Pancreas (tissue), 10 donors: ENCODE measurements at places on chromosomes 7 and 10. TPM values are rescaled to one million over a fixed set of nuclear protein-coding genes. Genes with fewer than 3 reads are reported as not detected.

DNA sequence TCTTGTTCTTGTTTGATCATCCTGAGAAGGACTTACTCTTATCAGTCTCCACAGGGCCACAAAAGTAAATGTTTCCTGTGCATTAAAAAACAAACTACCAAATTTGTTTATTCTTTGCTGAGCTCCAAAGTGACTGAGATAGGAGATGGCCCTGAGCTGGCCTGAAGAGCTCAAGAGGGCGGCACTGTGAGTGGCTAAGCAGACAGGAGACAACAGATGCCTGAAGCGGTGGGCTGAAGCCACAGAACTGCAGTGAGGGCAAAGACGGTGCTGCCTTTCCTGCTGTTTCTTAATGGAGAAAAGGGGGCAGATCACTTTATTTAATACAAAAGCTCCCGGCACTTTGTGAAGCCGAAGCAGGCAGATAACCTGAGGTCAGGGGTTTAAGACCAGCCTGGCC is 379.6 kb downstream of the ARL4A start:
- H3K4me3 ChIP-seq, result no peak overlapping the region
- no peak for DNase-seq
- H3K36me3 ChIP-seq, result no peaks in the 10 kb centered on the region
- H3K27me3 ChIP-seq, result no peaks in the 10 kb centered on the region

DNA sequence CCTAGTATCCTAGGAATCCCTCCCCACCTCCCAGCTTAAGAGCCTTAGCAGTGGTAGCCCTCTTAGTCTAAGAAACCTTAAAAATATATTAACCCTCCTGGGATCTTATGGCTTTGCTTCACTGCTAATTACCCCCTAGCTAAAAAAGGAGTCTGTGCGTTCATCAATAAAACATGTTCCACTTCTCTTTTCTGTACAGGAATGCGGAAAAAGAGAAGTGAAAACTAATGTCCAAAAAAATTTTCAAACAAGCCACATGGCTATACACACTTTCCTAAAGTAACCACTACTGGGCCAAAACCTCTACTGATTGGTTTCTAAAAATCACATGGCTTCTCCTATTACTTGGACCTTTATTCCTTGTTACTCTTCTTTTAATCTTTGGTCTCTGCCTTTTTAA is 667.1 kb upstream of the LRRTM3 start:
- no peak for DNase-seq
- no peaks in the 10 kb centered on the region for H3K27me3 ChIP-seq
- no peak overlapping the region for H3K4me3 ChIP-seq

- H3K36me3 ChIP-seq, result no peaks in the 10 kb centered on the region
- no peak for DNase-seq
- peaks cover 19% of the 10 kb centered on the region for H3K4me1 ChIP-seq
- no peaks in the 10 kb centered on the region for H3K27me3 ChIP-seq
Measured at GRCh38 chr10:113129117-113129516, 179.1 kb downstream of the TCF7L2 start.

- H3K36me3 ChIP-seq, result no peaks in the 10 kb centered on the region
- H3K4me1 ChIP-seq, result no peaks in the 10 kb centered on the region
- no peaks in the 10 kb centered on the region for H3K27me3 ChIP-seq
- no peak overlapping the region for H3K27ac ChIP-seq
Measured at GRCh38 chr7:111676811-111677210, 114.5 kb upstream of the IMMP2L start.

DNA sequence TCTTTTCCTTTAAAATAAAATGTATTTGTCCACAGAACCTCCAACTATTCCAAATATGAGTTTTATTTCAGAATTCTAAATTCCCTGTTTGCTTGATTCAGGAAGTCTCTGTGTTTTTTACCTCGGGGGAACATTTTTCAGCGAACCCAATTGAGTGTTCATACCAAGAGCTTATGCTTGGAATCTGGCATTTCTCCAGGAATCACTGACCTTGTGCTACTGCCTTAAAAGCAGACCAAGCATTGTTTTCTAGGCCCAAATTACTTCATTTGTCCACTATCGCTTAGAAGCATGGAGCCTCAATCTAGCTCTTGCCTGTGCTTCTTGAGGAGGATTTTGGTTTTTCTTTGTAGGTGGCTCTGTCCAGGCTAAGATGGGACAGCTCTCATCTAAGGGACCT is 59.4 kb downstream of the EBLN1 start:
- no peak for DNase-seq
- H3K36me3 ChIP-seq, result no peaks in the 10 kb centered on the region
- no peaks in the 10 kb centered on the region for H3K27me3 ChIP-seq
- no peak overlapping the region for H3K27ac ChIP-seq
- no peaks in the 10 kb centered on the region for H3K4me1 ChIP-seq

- H3K36me3 ChIP-seq, result no peaks in the 10 kb centered on the region
- no peak overlapping the region for H3K4me3 ChIP-seq
- no peak for DNase-seq
- no peaks in the 10 kb centered on the region for H3K27me3 ChIP-seq
- no peaks in the 10 kb centered on the region for H3K4me1 ChIP-seq
Measured at GRCh38 chr7:131602994-131603372, 46.6 kb upstream of the PODXL start.

DNA sequence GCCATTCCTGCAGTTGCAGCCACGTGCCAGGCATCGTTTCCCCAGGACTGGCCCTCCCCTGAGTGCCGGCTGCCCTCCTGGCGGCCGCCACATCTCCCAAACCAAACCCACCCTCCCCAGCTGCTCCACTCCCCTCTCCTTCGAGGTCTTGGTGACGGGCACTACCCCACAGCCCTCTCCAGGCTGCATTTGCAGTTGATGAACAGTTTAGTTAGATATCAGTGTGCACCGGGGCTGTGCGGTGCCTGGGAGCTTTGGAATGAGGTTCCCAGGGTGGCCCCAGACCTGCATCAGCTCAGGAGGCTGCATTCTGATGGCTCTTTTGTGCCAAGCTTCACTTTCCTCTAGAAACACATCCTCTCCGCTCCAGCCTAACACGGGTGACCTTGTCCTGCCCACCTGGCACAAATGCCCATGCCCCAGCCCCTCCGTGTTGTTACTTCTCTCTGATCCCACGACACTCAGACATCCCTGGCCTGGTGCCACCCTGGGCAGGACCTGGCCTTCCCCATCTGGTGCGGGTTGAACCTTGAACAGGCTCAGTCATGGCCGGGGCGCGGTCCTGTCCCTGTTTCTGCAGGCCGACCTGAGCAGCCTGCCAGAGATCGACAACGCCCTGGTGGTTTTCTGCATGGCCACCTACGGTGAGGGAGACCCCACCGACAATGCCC is 14.5 kb downstream of the TMEM120A start:
- no peaks in the 10 kb centered on the region for H3K27me3 ChIP-seq
- DNase-seq, result no peak
- H3K27ac ChIP-seq, result no peak overlapping the region
- peaks cover 22% of the 10 kb centered on the region for H3K36me3 ChIP-seq
- no peaks in the 10 kb centered on the region for H3K4me1 ChIP-seq
- no peak overlapping the region for H3K4me3 ChIP-seq

- H3K4me1 ChIP-seq, result peaks cover 13% of the 10 kb centered on the region
- no peak for DNase-seq
- H3K27ac ChIP-seq, result no peak overlapping the region
- peaks cover 10% of the 10 kb centered on the region for H3K36me3 ChIP-seq
Measured at GRCh38 chr7:135389971-135390370, 119.9 kb downstream of the CNOT4 start.

GRCh38 chr7:106895246-106895864 is 30.3 kb downstream of the PIK3CG start:
- no peak overlapping the region for H3K4me3 ChIP-seq
- H3K27me3 ChIP-seq, result no peaks in the 10 kb centered on the region
- H3K4me1 ChIP-seq, result no peaks in the 10 kb centered on the region
- DNase-seq, result no peak

DNA sequence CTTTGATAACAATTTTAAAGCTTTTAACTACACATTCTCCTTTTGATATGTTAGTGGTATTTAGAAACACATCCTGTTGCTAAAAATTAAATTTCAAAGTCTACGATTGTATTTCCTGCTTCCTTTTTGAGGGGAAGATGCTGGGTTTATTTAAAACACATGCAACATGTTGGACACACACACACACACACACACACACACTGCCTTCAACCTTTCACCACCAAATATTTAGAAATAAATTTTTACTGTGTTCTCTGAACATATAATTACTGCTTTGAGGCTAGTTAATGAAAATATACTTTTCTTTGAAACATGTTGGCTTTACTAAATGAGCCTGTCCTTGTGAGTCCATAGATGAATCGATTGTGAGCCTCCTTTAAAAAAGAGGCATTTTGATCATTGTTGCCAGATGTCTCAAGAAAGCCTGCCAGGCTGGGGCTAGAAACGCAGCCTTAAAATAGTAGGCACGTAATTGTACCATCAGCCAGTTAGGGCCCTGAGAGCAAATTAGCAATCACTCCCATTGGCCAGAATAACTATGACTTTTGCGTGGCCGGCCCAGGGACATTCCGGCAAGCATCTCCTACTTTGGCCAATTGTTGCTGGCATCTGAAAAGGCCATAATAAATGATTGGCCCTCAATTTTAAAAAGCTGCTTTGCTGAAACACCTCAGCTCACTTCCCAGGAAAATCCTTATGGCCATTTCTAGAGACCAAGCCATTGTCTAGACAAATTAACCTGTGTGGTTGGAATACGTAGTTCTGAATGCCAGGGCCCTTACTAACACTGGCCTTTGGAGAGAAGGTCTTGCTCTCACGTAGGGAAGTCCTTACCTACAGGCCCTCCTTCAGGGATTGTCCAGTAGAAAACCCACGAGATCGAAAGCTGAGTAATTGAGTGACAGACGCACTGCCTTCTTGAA is 9.9 kb upstream of the TEX36 start:
- no peak overlapping the region for H3K27ac ChIP-seq
- H3K4me1 ChIP-seq, result peaks cover 18% of the 10 kb centered on the region
- H3K27me3 ChIP-seq, result no peaks in the 10 kb centered on the region
- no peak overlapping the region for H3K4me3 ChIP-seq

DNA sequence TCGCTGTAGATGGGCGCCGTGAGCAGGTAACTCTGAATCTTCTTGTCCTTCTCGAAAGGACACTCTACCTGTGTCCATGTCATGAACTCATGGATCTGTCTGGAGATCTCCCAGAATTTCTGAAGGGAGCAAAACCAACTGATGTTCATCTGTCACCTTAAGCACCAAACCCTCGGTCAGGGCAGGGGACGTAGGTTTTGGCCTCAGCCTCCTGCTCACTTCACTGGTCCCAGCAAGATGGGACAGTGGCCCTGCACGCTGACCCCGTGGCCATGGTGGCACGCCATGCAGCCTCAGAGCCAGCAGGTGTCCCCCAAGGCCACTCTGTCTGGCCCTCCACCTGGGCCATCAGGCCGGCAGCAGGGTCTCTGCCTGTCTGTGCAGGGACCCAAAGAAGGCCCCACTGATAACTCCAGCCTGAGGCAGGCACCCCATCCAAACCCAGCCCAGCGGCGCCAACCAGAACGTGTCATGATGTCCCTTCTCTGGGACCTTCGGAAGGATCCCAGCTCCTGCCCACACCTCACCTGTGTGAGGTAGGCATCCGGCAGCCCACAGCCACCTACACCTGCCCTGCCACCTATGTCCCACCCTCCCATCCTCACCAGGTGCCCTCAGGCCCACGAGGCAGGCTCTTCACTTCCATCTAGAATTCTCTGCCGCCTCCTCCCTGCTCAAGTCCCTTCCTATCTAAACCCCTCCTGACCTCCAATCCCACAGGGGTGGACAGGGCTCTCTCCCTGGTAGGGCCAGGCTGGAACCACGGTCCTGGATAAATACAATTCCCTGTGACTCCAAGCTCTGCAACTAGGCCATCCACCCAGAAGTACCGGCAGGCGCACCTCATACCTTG is 59.0 kb downstream of the CSGALNACT2 start:
- H3K4me1 ChIP-seq, result no peaks in the 10 kb centered on the region
- H3K27ac ChIP-seq, result no peak overlapping the region
- no peaks in the 10 kb centered on the region for H3K27me3 ChIP-seq
- H3K4me3 ChIP-seq, result no peak overlapping the region
- DNase-seq, result no peak

DNA sequence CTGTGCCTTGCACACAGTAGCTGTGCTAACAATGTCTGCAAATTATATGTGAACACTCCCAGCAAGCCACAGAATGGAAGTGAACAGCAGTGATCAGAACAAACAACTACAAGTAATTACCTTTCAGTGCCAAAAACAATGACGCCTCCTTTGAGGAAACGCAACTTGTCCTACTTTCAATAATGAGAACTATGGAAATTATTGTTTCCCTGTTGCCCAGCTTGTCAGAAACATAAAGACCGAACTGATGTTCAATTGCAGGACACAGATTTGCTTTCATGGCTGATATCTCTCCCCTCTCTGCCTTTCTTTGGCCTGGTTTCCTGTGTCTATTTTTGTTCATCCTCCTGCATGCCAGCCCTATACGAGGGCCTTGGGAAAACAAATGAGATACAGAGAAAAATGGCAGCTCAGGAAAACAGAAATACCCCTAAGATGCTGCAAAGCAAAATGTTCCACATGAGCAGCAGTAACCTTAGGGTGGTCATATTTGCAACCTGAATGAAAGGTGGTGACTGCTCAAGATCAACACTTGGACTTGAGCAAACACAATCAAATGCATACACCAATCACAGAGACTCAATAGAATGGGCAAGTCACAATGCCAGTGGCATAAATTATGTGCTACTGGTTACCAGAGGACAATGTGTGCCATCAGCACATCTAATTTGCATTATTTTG is 26.8 kb downstream of the COBL start:
- H3K36me3 ChIP-seq, result no peaks in the 10 kb centered on the region
- no peak overlapping the region for H3K4me3 ChIP-seq
- H3K4me1 ChIP-seq, result peaks cover 3% of the 10 kb centered on the region

- no peaks in the 10 kb centered on the region for H3K27me3 ChIP-seq
- DNase-seq, result no peak
- H3K4me1 ChIP-seq, result no peaks in the 10 kb centered on the region
- H3K36me3 ChIP-seq, result no peaks in the 10 kb centered on the region
- no peak overlapping the region for H3K27ac ChIP-seq
- H3K4me3 ChIP-seq, result no peak overlapping the region
Measured at GRCh38 chr7:106802589-106802988, 62.5 kb upstream of the PIK3CG start.

- no peak overlapping the region for H3K4me3 ChIP-seq
- no peak for DNase-seq
- no peak overlapping the region for H3K27ac ChIP-seq
- no peaks in the 10 kb centered on the region for H3K4me1 ChIP-seq
Measured at GRCh38 chr10:52071814-52072213, 242.3 kb upstream of the DKK1 start.

DNA sequence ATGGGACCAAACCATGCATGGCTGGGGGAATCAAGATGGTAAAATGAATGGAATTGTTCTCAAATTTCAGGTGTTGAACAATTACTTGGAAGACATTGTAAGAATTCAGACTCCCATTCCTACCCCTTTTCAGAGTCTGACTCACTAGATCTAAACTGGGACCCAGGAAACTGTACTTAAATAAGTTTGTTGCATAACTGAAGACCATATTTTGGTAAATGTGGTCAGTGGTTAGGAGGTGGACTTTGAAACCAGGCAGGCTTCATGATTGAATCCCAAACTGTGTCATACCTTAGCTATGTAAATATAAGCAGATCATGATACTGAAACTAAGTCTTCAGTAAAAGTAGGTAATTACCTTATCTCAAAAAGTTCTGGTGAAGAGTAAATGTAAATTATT is 41.7 kb downstream of the ZWINT start:
- no peak for DNase-seq
- H3K36me3 ChIP-seq, result no peaks in the 10 kb centered on the region
- H3K27ac ChIP-seq, result no peak overlapping the region
- H3K4me3 ChIP-seq, result no peak overlapping the region

ARHGEF35 gene
- 7.7 TPM for total RNA-seq

PDCD11 gene
- 15.8 TPM for total RNA-seq

HYAL4 gene
- not detected for total RNA-seq

EFCAB10 gene
- not detected for total RNA-seq

SUN3 gene
- total RNA-seq, result not detected

GATA3 gene
- 0.32 TPM for total RNA-seq

SPDYE2B gene
- total RNA-seq, result not detected

STAG3 gene
- 0.91 TPM for total RNA-seq

XRCC2 gene
- 0.37 TPM for total RNA-seq

FRMD4A gene
- 15.4 TPM for total RNA-seq

COL17A1 gene
- not detected for total RNA-seq

CYP3A4 gene
- 7.1 TPM for total RNA-seq
